ENCODE measurements at places on chromosomes 2 and 18.
A peak's percentile ranks its signal among the peaks of the same experiment; 100 is the strongest.

DNA sequence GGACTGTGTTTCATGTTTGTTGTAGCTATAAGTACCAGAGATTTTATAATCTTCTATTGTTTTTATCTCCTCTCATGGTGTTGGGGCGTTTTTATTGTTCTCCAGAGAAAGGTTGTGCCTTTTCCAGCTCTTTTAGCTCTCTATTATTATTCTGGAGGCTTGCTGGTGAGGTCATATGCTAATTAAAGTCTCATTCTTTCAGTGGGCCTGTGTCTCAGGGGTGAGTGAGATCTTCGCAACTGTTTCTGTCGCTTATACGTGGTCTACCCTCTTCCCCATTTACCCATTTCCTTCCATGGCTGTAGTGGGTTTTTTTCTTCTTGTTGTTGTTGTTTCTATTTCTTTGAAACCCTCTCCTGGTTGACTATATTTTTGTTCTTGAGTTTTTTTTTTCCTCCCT, 584.9 kb downstream of the TMEM182 start:
- no peak for DNase-seq

DNA sequence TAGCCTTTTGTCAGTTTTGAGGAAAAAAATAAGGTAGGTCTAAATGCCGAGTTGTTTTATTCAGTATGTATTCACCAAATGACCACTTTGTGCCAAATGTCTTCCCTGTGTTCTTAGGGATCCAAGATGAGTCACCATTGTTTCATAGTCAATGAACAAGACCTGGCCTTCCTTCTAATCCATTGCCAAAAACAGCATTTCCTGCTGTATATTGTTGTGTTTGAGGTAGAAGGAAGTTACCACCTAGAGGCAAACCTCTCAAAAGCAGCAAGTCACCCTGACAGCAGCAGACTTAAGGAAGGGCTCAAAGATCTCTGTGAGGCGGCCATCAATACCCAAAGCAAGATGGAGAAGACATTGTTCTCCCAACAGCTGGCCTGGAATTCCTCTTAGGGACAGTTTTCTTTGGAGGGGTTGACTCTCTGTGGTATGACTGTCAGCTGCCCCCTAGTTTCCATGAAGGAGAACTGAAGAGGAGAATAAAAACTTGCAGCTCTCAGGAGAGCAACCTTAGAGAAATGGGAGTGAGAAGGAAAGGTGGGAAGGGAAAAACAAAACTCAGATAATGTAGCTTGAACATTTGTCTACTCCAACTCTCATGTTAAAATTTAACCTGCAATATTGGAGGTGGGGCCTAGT, 328.3 kb downstream of the LRATD1 start:
- no peak for DNase-seq

DNA sequence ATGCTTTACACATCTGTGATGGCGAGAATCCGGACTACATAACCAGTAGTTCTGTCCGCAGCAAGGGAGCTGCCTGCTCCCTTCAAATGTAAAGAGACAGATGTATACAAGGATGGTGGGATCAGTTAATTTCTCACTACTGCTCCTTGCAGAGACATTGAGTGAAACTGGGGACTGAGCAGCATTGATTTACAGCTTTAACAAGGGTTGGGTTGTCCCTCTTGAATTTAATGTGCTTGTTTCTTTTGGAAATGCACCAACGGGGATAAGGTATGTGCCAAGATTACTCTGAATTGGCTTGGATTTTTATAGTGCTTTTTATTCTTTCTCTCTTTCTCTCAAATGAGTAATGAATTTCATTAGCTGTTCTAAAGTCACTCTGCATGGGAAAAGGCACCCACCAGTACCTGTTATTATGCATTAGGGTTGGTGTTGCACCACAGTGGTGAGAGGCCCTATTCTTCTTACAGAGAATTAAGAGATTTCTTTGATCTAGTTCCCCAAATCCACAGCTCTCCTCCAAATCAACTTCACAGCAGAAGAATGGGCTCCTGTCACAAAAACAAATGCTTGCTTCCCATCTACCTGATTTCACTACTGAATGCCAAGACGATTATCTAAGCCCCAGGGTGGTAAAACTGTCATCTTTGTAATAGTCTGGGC, 107.6 kb downstream of the DOCK10 start:
- DNase-seq = no peak

DNA sequence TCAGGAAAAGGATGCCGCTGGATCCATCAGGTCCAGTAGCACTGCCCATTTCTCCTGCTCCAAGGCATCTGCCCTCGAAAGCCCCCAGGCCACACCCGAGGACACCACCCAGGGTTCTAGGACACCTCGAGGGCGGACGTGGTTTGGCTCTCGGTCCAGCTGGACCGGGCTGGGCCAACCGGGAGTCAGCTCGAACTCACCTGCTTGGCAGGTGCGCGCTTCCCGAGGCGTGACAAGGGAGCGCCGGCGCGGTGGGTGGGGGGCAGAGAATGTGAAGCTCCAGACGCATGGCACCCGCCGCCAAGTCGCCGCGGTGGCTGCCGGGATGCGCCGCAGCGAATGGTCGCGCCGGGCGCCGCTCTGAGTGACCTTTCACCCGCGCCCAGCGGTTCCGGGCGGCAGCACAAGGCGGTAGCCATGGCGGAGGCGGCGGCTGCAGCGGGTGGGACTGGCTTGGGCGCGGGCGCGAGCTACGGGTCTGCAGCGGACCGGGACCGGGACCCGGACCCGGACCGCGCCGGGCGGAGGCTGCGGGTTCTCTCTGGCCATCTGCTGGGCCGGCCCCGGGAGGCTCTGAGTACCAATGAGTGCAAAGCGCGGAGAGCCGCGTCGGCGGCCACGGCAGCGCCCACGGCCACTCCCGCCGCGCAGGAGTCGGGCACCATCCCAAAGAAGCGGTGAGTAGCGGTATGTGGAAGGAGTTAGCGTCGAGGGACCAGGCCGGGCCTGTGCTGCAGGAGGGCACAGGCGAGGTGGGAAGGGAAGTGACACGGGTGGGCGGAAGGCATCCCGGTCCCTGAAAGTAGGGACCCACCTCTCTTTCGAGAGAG, at the start of gene AGPS:
Gene AGPS, plus strand, starts transcription at position 401 of the 830 bp plus-strand sequence. Its CDS starts 17 bp downstream, at position 418.
- DNase-seq = peak; percentile 51

DNA sequence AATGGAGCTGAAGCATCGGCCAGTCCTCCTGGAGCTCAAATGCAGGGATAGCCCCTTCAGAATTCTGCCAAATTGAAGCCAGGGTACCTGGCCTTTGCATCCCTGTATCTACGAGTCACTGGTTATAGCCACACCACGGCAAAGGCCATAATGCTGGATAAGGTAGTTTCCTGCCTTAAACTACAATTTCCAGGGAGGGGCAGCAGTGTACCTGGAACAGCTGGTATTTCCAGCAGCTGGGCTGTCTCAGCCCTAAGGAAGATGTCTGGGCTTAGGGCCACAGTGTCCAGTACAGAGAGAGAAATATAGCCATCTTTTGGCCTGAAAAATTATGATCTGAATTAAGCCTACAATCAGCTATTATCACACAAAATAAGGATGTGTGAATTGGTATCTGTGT, 180.3 kb downstream of the GCA start:
- DNase-seq = no peak

- no peak for DNase-seq
Measured at GRCh38 chr2:62379566-62379965, 126.4 kb downstream of the TMEM17 start.

- no peak for DNase-seq
Measured at GRCh38 chr2:165549619-165550018, 80.1 kb downstream of the CSRNP3 start.

- no peak for DNase-seq
Measured at GRCh38 chr2:177398290-177398683, 5.7 kb downstream of the AGPS start.

DNA sequence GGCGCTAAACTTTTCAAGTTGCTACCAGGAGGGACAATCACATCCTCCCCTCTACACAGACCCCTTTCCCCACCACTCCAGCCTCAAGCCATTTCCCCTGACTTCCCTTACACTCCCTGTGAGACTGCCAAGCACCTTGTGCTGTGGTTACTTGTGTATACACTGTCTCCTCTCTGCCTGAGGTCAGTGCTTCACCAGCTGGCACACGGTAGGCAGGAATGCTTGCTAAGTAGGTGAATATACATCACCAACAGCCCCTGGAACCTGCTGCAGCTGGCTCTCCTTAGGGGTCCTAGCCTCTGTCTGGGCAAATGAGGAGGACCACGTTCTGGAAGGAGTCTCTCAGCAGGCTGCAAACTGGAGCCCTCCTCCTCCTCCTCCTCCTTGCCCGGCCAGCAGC, 38.3 kb upstream of the ACAA2 start:
- no peak for DNase-seq

- no peak for DNase-seq
Measured at GRCh38 chr2:174744111-174744510, 20.2 kb downstream of the CHRNA1 start.

- no peak for DNase-seq
Measured at GRCh38 chr18:49011291-49011746, 60.6 kb upstream of the SMAD7 start.

GRCh38 chr2:132497591-132497990, 81.0 kb downstream of the GPR39 start:
- DNase-seq = no peak

GRCh38 chr2:171166328-171166983, 5.8 kb upstream of the TLK1 start:
- no peak for DNase-seq

DNA sequence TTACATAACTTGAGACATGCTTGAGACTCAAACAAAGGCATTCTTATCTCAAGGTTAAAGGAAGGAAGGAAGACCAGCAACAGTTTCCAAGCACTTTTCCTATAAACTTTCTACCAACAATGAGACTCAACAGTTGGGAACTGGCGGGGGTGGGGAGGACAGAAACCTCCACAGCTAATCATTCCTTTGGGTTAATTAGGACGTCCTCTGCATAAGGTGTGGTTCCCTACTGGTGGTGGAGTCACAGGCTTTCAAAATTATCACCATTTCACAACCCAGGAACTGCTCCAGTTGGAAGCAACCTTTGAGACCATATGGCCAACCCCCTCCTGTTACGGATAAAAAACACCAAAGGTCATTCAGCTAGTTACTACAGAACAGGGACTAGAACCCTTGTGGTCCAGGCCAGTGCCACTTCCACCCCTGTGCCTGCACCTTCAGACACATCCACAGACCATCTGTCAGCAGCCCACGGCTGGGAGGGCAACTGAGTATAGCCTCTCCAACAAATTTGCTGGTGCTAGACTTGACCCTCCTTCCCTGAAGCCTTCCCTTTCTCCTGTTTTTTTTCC, 30.1 kb upstream of the ATL2 start:
- no peak for DNase-seq

DNA sequence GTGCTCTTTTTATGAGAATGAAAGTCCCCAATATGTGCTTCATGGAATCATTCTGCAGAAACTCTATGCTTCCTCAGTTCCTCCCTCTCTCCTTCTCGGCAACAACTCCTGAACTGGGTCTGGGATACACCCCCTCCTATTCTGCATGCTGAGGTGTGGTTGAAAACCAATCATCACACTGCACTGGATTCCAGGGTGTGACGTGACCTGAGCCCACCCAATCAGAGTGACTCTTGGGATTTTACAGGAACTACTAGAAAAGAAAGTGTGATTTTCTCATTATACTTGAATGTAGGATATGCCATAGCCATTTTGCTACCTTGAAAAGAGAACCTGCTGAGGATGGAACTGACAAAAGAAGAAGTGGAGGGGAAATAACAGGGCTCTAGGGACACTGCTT, 36.3 kb downstream of the ACVR1 start:
- no peak for DNase-seq

DNA sequence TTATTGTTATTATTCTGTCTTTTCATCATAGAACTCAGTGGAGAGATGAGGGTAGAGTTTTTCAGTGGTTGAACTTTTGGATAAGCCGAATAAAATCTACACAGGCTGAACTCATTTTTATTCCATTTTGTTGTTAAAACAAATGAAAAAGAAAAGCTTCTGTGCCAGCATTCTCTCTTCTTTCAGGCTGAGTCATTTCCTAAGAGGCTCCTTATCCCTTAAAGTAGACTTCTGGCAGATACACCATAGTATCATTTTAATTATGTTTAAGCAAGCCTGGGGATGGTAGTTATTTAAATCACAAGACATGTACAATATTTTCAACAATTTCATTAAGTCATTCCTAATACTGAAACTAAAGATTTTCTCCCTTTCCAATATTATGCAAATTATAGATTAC, 1364.0 kb upstream of the NRXN1 start:
- DNase-seq = no peak

- no peak for DNase-seq
Measured at GRCh38 chr18:4528405-4528804, 73.3 kb upstream of the DLGAP1 start.

DNA sequence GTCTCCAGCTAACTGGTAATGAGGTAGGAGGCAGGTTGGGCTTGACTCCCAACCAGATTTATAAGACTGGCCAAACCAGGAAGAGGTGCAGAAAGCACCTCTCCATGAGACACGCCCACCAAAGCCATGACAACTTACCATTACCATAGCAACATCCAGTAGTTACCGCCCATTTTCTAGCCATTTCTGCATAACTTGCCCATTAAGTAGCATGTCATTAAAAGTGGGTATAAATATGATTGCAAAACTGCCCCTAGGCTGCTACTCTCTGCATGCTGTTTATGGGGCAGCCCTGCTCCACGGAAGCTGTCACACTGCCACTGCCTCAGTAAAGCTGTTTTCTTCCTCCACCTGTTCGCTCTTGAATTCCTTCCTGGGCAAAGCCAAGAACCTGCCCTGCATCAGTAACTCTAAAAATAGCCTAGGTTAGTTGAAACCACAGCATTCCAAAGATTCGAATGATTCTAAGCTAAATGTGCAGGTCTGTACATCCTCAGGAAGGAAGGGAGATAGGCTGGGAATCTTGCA, 131.9 kb downstream of the ATL2 start:
- no peak for DNase-seq

DNA sequence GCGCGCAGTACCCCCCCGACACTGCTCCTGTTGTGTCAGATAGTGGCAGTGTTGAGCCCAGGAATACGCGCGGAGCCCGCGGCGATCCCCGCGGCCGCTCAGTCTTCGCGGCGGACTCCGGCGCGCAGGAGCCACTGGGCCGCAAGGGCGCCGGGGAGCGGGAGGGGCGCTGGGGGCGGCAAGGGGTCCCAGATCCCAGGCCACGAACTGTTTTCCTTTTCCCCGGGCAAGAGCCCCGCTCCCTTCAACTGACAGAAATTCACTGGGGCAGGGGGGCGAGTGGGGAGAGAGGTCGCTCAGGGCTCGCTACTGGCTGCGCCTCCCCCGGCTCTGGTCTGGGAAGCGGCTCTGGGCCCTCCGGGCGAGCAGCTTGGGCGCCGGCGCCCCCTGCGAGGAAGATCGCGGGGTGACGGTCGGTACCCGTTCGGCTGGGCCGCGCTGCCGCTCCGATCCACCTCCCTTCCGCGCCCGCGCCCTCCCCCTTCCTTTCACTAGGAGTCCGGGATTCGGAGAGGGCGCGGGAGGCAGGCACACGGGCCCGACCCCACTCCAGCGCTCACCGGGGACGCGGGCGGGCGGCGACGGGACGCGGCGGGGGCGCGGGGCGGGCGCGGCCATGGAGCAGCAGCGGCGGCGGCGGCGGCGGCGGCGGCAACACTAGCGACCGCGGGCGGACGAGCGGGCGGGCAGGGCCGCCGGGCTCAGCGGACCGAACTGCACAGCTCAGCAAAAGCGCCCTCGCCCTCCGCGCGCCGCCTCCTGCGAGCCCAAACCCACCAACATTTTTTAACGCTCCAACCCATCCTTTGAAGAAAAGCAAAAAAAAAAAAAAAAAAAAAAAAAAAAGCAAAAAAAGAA, 1.4 kb upstream of the SETBP1 start:
- peak; percentile 37 for DNase-seq

- DNase-seq = peak; percentile 15
Measured at GRCh38 chr18:9771261-9771976, 63.3 kb downstream of the RAB31 start.
